ENCODE measurements at places on chromosomes 2 and 18.

- DNase-seq: no peak
Measured at GRCh38 chr2:96532641-96533291, 3.8 kb upstream of the ARID5A start.

DNA sequence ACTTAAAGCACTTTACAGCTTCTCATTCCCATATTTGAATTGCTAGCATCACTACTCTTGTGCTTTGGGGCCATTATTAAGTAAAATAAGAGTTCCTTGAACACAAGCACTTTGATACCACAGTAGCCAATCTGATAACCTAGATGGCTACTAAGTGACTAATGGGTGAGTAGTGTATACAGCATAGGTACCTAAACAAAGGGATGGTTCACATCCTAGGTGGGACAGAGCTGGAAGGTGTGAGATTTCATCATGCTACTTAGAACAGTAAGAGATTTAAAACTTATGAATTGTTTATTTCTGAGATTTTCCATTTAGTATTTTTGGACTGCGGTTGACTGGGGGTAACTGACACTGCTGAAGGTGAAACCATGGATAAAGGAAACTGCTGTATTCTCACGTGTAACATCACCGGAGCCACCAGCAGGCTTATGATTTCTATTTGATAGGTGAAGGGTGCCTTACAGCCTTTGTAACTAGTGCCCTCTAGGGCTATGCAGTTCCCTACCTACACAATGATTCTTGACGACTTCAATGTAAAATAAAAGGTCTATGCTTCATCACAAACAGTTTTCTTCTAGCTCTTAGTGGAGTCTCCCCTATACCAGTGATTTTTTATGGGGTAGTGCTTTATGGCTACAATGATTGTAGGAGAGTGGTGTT is 22.1 kb upstream of the CRIM1 start:
- DNase-seq: no peak

- no peak for DNase-seq
Measured at GRCh38 chr2:107721178-107721577, 105.5 kb upstream of the RGPD4 start.

- no peak for DNase-seq
Measured at GRCh38 chr2:67036444-67036843, 360.7 kb upstream of the ETAA1 start.

GRCh38 chr2:28752631-28753376 is 1.2 kb downstream of the PPP1CB start:
- no peak for DNase-seq

- no peak for DNase-seq
Measured at GRCh38 chr2:112181571-112182290, 43.5 kb downstream of the FBLN7 start.

GRCh38 chr2:187213798-187214197 is 234.3 kb downstream of the CALCRL start:
- no peak for DNase-seq

GRCh38 chr2:108625186-108625827 is 91.0 kb downstream of the LIMS1 start:
- no peak for DNase-seq

- DNase-seq: no peak
Measured at GRCh38 chr2:236101311-236101950, 66.8 kb downstream of the GBX2 start.

GRCh38 chr2:207558079-207558491 is 28.3 kb downstream of the CREB1 start:
- DNase-seq: no peak

GRCh38 chr2:200509235-200509611 is 645 bp downstream of the KCTD18 start:
- DNase-seq: no peak

GRCh38 chr2:21038403-21039073 is 5.3 kb downstream of the APOB start:
- no peak for DNase-seq

GRCh38 chr18:26442126-26442525 is 106.2 kb downstream of the KCTD1 start:
- no peak for DNase-seq

DNA sequence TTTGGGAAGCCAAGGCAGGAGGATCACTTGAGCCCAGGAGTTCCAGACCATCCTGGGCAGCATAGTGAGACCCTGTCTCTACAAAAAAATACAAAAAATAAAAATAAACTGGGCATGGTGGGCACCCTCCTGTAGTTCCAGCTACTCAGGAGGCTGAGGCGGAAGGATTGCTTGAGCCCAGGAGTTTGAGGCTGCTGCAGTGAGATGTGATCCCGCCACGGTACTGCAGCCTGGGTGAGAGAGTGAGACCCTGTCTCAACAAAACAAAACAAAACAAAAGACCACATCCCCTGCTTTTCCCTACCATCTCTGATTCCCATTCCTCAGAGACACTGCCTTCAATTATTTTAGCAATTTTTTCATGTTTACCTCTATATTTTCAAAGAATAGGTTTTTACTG is 3.9 kb upstream of the RNF103 start:
- DNase-seq: no peak

DNA sequence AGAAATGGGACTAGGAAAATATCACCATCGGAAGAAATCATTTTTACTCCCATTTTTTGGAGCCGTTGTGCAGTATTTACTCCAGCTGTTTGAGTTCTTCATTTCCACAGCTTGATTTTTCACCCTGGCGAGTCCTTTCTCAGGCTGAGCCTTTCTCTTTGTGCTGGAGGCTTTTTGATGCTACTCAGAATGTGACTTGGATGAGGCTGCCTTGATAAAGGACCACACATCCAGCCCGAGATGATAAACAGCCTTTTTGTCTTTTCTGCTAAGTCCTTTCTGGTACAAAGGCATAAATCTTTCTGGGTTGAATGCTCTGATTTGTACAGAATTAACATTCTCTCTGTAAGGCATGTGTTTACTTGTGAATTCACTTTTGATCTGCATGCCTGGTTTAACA is 17.6 kb upstream of the CTDP1 start:
- no peak for DNase-seq

- no peak for DNase-seq
Measured at GRCh38 chr2:71892423-71892730, 255.3 kb downstream of the CYP26B1 start.

GRCh38 chr2:128308284-128308731 is 10.4 kb downstream of the HS6ST1 start:
- no peak for DNase-seq

- no peak for DNase-seq
Measured at GRCh38 chr2:10876394-10876793, 35.3 kb upstream of the KCNF1 start.

GRCh38 chr2:54394392-54394791 is 61.7 kb upstream of the SPTBN1 start:
- no peak for DNase-seq

DNA sequence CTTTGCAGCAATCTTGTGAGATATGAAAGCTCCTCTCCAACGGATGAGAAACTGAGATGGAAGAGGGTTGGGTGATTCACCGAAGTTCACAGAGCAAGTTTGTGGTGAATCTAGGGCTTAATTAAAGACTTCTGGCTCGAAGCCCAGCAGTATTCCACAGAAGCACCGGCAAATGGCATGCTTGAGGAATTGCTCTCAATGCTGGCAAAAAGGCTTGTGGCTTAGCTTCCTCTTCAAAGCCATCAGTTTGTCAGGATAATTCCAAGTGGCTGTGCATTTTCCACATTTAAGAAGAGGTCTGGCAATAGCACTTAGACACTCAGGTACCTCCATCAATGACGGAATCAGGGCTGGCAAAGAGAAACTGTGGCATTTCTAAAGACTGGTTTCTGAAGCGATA is 98.7 kb upstream of the SLC66A3 start:
- DNase-seq: no peak

DNA sequence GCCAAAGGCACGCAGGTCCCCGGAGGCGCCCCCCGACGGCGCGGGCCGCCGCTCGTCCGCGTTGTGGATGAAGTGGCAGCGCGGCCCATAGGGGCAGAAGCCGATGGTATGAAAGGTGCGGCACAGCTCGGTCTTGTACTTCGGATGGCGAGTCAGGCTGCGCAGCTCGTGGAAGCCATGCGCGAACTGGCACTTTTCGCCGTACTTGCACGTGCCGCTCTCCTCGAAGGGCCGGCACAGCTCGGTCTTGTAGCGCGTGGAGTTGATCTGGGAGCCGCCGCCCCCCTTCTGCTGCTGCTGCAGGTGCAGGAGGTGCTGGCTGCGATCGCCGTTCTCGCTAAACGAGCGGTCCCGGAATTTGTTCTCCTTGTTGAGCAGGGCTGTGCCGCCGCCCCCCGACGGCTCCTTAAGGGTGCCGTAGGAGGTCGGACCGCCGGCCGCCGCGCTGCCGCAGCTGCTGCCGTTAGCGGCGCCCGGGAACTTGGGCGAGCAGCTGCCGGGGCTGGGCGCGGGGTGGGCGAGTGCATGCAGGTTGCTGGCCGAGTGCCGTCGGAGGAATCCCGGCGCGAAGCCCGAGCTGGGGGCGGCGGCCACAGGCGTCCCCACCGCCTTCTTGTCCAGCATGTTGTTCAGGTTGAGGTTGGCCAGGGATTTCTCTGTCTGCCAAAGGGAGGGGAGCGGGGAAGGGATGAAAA is 1.2 kb downstream of the ZFP36L2 start:
- peak; percentile 53 for DNase-seq

GRCh38 chr18:10604182-10604581 is 78.4 kb downstream of the NAPG start:
- no peak for DNase-seq

DNA sequence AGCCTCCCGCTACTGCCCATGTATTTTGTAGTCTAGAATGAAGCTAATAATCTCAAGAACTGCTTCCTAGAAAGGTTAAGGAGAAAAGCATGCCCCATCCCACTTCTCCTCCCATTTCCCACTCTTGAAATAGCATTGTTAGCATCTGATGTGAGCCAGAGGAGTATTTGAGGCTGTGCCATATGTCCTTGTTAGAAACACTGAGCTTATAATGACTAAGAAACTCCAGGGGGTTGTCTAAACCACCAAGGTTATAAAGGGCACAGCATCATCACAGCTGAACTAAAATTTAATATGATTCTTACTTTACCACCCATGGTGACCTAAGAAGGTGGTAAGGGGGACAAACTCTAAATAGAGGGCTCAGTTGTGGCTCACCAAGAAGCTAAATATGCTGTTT is 16.6 kb downstream of the TSPYL6 start:
- DNase-seq: no peak

DNA sequence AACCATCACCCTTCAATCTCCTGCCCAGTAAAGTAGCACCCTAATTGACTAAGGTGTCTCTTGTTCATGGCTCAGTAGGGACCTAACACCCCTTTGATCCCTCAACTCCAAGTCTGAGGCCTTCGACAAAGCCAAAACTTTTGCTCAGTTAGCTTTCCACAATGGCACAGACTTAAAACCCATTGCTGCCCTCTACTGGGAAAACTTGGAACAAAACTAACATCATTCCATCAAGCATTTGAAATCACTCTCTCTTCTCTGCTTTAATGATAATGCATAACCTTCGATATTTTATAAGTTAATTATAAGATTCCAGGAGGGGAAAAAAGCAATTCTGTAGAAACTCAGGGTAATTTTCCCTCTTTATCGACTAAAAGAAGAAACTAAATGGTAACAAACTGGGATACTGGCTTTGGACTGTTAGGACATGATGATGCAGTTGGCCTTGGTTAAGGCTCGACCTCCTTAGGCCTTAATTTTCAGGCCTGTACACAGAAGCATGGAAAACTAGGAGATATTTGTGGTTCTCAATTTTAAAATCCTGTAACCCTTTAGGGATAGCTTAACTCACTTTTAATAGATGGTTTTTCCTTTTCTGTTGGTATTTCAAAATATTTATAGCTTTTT is 127.8 kb downstream of the STK39 start:
- DNase-seq: no peak

DNA sequence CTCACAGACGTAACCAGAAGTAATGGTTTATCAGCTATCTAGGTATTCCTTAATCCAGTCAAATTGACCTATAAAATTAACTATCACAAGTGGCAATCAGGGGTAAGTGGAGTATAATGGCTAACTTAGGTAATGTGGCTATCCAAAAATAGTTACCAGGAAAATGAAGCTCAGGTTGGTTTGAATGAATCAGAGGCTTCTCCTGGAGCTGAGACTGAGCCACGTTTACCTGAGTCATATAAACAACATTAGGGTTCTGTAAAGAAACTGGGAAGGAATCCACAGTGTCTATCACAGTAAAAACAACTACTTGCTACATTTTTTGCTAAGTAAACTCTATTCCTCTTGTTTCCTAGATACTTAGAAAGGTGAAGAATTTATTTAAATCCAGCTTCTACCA is 236.0 kb upstream of the SPHKAP start:
- DNase-seq: no peak

Measured in effector CD8-positive, alpha-beta T cell (primary cell).